ENCODE measurements at places on chromosomes 3 and 15.

DNA sequence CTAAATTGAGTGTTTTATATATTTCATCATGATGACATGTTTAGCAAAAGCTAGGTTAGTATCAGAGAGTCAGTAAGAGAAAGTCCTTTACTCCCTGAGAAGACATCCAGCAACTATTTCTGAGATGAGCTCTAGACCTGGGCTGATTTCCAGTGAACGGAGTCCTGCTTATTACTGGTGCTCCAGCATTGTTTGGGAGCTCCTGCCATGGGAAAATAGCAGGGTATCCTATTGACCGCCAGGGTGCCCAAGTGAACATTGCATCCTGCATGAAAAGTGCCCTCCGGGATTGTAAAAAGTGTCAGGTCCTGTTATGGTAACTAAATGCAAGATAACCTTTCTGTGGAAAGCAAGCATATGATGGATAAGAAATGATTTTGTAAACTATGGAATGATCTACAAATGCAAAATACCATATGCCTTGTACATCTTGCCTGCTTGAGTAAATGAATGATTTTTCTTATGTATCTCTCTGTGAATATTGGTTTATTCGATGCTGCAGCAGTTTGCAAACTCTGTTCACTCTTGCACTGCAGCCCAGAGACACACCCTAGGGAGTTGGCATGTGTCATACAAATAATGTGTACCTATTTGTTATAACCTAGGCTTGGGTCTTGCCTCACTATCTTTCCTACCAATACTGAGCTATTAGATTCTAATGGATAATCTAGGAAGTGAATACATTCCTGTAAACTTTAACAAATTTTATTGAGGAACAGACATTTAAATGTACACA, 96.7 kb downstream of the IL5RA start:
- DNase-seq = no peak

DNA sequence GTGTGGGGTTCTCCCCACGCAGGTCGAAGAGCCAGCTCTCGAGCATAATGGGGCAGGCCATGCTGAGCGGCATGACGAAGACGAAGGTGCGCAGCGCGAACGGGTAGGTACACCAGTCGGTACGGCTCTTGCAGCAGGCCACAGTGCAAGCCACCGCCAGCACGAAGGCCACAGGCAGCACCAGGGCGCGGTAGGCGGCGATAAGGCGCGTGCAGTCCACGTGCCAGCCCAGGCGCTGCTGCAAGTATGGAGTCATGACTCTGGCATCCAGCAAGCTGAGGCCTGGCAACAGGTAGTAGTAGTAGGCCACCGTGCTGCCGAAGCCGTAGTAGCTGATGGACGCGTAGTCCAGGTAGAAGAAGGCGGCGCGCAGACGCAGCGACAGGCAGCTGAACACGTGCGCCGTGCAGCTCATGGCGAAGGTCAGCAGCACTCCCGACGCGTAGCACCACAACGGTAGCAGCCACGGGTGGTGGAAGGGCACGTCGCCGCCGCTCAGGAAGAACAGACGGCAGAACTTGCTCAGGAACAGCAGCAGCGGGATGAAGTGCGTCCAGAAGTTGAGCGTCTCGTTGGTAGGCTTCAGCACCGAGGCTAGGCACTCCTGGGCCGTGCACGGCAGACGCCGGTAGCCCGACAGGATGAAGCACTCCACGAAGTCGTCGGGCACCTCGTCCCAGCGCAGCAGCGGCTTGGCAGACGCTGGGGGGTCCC, 797 bp downstream of the PAQR9 start:
- DNase-seq = no peak

GRCh38 chr3:72421786-72422185, 426.5 kb downstream of the SHQ1 start:
- DNase-seq = no peak

DNA sequence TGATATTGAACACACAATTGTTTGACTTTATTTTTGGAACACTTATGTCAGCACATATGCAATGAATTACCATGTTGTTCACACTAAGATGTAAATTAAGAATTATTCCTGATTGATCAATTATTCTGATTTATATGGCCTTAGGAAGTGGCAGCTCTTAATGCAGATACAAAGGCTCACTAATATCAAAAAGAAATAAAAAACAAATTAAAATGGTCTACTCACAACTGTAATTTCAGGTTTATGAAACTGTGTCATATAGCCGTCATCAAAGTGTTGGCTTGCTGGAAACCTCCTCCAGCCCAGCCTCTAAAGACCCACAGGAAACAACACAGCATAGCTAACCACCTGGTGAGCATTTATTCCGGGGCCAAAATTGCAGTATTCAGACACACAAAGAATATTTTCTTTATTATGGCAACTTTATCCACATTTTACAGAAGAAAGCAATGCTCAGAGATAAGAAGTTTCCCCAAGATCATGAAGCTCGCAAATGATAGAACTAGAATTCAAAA, 33.4 kb downstream of the PDZRN3 start:
- no peak for DNase-seq

DNA sequence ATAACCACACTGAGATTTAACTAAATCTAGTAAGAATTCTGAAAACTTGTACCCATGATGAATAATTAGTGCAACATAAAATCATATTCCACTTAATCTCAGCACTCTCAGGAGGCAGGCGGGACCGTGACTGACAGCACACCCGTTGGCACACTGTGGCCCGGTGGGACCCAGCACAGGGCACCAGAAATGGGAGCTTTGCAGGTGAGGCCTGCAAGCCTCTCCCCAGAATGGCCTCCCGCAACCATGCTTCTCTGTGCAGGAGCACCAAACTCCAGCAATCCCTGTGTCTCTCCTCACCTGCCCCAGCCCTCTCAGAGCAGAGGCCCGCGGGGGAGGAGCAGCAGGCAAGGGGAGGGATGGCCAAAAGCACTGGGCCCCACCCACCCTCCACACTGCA, 31.5 kb upstream of the OCA2 start:
- DNase-seq = no peak

GRCh38 chr15:90915216-90915807, 12.2 kb downstream of the MAN2A2 start:
- DNase-seq = no peak

- no peak for DNase-seq
Observed at GRCh38 chr15:79924379-79924778, 27.6 kb upstream of the MTHFS start.

DNA sequence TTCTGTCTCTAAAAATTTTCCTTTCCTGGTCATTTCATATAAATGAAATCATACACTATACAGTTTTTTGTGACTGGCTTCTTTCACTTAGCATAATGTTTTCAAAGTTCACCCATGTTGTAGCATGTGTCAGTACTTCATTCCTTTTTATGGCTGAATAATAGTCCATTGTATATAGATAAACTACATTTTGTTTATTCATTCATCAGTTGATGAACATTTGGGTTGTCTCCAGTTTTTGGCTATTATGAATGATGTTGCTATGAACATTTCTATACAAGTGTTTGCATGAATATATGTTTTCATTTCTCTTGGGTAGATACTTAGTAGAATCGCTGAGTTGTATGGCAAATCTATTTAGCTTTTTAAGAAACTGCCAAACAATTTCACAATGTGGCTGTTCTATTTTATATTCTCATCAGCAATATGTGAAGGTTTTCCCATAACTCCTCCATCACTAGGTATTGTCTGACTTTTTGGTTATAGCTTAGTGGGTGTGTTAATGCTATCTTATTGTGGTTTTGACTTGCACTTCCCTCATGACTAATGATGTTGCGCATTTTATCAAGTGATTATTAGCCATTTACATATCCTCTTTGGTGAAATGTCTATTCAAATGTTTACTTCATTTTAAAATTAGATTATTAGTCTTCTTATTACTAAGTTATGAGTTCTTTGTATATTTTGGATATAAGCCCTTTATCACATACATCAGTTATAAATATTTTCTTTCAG, 21.7 kb upstream of the AP4E1 start:
- no peak for DNase-seq

GRCh38 chr3:5285439-5285838, 97.9 kb downstream of the EDEM1 start:
- no peak for DNase-seq

DNA sequence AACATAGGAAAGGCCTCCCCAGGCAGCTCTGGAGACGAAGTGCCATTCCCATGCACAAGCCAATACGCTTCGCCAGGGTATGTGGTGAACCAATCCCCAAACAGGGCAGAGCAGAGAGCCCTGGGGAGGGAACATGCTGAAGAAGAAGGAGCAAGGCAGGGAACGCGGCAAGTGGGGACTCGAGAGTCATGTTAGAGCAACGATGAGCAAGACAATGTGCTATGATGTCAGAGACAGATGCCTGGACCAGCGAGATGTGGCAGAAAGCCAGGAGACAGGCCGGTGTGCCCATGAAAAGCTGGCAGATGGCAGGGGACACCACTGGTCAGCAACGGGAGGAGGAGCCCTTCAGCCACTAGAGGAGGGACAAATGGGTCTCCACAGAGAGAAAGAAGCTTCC, 39.6 kb downstream of the NIPA2 start:
- no peak for DNase-seq

DNA sequence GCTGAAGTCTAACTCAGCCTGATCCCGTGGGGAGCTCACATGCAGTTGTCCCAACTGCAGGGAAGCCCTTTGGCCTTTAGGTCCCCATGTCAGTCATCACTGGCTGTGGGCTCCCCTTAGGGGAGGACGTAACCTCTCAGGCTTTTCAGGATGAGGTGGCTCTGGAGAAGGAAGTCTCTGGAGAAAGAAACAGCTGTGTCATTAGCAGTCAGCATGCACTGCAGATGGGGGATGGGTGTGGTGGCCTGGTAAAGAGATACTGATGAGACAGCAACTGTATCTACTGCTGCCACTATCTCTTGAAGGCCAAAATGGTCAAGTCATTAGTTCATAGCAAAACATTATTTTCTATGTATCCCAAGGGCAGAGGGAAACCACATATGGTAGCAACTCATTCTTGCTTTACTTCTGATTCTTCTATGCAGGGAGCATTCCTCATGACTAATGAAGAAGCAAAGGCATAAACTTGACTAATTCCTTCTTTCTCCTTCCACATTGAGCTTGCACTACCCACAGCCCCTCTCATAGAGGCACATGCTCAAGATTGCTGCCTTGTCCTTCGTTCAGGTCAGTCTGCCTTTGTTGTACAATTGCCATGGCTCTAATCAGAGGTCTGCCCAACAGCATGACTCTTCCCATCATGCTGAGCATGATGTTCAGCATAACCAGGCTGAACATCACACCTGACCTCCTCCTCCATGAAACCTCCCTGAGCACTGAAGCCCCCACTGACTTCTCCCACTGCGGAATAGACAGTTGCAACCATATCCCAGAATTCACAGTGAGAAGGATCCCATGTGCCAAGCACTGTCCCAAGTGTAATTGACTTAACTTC, 47.8 kb upstream of the TMEM158 start:
- DNase-seq = peak; percentile 8

- DNase-seq = no peak
Observed at GRCh38 chr3:184583578-184584451, 22.2 kb downstream of the EPHB3 start.

DNA sequence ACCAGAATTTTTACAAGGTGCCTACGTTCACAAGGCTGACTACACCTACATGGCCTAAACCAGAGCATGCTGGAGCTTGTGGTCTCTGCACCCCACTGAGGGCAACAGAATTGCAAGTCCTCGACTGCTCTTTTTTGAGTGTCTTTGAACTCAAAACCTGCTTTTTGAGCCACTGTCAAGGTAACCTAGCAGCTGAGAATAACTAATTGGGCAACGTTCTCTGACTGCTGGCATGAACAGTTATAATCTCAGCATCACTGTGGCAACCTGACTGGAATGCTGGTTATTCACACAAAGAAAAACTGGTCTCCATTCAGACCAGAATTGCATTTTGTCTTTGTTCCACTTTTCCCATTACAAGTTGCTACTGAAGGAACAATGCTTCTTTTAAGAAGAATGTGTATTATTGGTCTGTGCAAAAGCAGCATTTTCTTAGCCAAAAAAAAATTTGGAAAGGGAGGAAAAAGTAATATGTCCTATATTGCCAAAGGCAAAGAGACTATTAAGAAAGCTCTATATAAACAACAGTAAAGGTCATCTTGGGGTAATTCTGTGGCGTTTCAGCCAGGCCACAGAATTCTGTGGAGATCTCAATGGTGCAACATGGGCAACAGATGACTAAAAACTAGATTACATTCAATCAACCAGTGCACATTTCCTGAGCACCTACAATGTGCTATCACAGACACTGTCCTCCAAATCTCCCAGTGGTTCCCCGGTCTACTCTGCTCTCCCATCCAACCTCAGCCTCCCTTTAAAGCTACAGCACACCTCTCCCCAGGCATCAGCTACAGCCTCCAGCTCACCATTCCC, 76.8 kb downstream of the TNIK start:
- no peak for DNase-seq

- no peak for DNase-seq
Observed at GRCh38 chr3:34020726-34021680, 222.6 kb downstream of the PDCD6IP start.

DNA sequence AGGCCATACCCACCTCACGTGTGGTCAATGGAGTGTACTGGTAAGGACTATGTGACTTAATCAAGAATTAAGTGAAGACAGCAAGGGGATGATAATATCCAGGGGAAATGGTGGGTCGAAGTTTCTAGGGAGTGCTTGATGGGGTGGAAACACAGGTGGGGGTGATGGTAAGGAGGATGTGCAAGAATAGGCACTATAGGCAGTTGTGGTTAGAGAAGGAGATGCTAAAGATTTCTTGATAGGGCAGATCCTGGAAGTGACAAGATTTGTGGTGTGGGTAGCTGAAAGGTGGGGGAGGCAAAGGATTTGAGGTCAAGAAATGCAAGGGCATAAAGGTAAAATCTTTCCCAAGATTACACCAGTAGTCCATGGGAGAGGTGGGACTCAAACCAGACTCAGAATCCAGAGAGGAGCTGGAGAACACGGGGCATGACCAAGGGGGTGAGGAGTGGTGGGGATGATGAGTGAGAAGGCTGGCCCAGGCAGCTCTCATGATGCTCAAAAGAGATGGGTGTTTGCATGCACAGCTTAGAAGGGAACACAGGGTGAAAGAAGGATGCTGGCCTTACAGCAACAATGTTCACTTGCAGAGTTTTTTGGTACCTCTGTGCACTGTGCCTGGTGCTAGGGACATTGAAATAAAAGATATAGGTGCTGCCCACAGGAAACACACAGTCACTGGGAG, 78.4 kb downstream of the CCR1 start:
- DNase-seq = no peak

- DNase-seq = no peak
Observed at GRCh38 chr3:38645601-38646000, 3.9 kb downstream of the SCN5A start.

GRCh38 chr15:88126695-88127431, 129.7 kb downstream of the NTRK3 start:
- no peak for DNase-seq

DNA sequence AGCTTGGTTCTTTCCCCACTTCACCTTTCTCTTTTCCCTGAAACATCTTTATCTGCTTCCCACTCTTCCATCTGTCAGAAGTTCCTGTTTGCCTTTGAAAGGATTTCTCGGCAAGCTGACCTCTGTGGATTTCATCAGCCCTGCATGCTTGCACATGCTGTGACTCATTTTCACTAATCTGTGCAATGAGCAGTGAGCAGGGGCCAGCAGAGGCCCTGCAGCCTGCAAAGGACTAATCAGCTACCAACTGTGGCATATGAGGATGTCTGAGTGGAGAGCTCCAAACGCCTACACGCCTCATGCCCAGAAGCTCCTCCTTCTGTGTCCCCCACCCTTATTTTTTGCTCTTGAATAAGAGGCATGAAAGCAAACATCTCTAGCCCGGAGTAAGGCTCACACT, 333.0 kb upstream of the SEMA6D start:
- peak; percentile 78 for DNase-seq
